ENCODE measurements at places on chromosomes 16 and 17.
A peak's percentile ranks its signal among the peaks of the same experiment; 100 is the strongest.

DNA sequence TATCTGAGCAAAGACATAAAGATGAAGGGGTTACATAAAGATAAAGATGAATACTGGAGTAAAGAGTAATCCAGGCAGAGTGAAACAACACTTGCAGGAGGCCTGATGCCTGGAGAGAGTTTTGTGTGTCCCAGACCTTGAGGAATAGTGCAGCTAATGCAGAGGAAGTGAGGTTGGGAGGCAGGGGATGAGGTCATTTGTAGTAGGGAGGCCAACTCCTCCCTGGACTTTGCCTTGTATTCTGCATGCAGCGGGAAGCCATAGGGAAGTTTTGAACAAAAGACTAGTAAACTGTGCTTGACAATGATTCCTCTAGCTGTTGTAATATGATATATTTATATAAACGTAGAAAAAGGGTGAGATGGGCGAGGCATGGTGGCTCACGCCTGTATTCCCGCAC, 356.6 kb downstream of the KCNJ2 start:
- DNase-seq = no peak

DNA sequence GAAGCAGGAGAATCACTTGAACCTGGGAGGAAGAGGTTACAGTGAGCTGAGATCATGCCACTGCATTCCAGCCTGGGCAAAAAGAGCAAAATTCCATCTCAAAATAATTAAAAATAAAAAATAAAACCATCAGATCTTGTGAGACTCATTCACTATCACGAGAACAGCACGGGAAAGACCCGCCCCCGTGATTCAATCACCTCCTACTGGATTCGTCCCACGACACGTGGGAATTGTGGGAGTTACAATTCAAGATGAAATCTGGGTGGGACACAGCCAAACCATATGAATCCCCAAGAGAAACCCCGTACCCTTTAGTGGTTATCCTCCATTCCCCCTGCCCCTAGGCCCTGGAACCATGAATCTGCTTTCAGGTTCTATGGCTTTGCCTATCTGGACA, 15.4 kb upstream of the MGAT5B start:
- no peak for DNase-seq

DNA sequence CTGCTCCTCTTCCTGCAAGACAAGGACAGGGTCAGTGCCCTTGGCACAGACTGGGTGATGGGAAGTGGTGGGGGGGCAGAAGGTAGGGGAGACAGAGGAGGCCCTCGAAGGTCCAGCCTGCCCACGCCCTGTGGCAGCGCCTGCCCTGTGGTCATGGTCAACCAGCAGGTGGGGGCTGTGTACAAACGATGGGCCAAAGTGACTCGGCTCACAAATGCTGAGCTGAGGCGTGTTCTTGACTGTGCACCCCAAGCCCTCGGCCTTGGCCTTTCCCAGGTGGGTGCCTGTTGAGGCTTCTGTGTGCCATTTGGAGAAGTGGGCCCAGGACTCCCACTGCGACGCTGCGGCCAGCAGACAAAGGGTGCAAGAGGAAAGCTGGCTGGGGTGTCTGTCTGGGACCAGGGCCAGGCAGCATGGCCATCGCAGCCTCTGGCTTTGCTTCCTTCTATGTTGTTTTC, 22.6 kb downstream of the MXRA7 start:
- no peak for DNase-seq

DNA sequence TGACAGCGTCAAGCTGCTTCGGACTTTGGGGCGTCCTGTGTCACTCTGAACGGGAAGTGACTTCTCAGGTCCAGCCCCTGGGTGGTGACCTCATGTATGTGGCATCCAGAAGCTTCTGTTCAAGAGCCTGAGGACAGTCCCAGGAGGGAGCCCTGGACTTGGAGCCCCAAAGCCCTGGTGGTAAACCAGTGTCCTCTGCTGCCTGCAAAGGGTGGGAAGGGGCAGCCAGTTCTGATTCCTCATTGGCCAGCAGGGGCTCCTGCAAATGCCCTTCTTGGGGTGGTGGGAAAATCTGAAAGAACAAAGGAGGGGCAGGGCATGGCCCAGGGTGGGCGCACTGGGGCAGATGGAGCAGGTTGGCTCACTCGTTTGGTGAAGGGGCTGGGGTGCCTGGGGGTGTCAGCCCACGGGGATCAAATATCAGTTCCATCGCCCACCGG, 1.6 kb downstream of the OSGIN1 start:
- DNase-seq = peak; percentile 37

DNA sequence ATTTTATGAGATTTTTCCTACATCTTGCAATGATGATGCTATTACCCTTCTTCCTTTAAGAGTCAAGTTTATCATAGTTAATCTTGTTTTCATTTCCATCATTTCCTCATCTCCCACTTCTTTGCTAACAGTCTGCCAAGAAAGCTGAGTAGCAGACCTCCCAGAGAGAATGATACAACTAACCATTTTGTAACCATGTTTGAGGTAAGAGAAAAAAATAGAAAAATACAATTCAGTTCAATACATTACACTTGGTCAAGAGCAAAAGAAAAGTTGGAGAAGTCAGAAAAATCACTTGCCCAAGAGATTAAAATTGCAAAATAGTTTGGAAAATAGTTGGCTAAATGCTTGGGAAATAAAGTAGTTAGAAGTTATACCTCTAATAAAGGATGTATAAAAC, 154.4 kb downstream of the ABCA8 start:
- DNase-seq = no peak

DNA sequence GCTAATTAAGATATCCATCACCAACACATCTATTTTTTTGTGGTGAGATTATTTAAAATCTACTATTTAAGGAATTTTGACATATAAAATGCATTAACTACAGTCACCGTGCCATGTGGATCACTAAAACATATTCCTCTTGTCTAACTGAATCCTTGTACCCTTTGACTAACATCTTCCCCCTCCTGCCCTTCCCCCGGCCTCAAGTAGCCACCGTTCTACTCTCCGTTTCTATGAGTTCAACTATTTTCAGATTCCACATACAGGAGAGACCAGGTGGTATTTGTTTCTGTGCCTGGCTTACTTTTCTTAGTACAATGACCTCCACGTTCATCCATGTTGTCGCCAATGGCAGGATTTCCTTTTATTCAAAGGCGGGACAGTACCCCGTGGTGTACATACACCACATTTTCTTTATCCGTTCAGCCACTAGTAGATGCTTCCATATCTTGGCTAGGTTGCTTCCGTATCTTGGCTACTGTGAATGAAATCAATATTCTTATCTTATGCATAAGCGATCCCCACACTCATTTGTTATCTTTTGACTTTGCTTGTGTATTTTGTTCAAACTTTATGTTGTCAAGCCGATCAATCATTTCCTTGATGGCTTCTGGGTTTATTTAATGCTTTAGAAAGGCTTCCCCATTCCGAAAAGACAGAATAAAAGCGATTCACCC, 134.7 kb downstream of the KCNJ12 start:
- no peak for DNase-seq

GRCh38 chr17:77471984-77472461, 331.3 kb downstream of the SEC14L1 start:
- DNase-seq = peak; percentile 30

DNA sequence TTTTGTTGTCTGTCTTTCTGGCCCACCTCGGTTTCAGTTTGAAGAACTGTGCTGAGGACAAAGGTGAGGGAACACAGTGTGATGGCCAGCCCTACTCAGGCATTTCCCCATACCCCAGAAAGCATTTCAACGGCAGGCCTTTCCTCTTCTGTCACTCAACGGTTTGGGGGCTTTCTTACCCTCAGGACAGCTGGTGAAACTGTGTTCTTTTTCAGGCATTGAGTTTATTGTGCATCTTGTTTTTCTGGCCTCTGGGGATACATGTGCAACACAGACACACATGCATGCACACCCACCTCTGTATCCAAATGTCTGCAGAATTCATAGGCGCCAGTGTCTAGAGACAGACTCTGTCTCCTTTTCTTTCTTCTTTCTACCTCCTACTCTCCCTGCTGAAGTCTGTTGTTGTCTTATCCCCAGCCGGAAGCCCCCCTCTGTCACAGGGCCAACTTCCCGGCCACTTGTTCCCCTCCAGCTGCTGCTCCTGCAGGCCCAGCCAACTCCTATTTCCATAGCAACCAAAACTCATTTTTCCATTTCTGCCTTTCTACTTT, 17.0 kb downstream of the CHD9 start:
- DNase-seq = no peak

DNA sequence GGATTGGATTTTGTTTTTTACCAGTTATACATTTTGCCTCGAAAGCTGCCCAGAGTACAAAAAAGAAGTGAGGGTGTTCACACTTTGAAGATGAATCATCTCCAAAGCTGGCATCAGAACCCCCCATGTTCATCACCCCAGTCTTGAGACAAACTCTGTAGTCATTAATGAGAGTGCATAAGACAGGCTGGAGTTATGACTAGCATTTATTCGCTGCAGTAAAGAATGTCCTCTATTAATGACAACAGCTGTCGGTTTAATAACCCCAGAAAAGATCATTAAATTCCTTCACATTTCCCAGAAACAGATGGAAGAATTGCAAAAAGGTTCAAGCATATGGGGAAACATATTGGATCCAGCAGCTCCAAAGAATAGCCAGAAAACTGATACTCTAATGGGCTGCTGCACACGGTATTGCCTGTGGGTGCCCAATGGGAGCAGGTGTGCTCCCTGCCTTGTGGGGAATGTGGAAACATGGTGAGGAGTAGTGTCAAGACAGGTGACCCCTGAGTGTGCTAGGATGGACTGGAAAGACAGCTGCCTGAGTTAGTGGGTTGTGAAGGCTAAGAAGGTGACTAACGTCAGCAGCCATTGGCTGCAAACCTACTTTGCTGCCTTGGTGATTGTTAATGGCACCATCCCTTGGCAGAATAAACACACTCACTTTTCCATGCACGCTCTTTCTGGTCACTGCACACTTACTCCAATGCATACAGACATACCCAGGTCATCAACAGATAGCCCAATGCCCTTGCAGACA, 81.9 kb downstream of the AIPL1 start:
- no peak for DNase-seq

DNA sequence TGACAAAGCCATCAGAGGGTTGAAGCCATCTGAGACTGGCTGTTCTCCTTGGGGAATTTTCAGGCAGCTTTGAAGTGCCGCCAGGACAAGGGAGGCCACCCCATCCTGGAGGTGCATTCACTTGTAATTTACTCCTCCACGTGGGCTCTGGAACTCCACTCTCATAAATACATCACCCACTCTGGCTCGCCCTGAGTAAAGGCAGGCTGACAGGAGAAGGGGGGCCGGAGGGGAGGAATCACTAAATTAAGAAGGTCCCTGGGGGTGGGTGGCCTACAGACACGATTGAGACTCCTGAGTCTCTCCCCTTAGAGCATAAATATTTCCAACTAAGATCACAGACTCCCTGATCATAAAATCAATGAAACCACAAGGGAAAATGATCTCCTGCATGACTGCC, 56.3 kb upstream of the HNF1B start:
- DNase-seq = peak; percentile 73

- DNase-seq = no peak
These were observed 23.8 kb downstream of the AKAP1 start for GRCh38 chr17:57108671-57109392.

- DNase-seq = no peak
These were observed 11.4 kb downstream of the NT5M start for GRCh38 chr17:17314501-17315071.

GRCh38 chr17:7909089-7909488, 7.0 kb downstream of the RNF227 start:
- no peak for DNase-seq

DNA sequence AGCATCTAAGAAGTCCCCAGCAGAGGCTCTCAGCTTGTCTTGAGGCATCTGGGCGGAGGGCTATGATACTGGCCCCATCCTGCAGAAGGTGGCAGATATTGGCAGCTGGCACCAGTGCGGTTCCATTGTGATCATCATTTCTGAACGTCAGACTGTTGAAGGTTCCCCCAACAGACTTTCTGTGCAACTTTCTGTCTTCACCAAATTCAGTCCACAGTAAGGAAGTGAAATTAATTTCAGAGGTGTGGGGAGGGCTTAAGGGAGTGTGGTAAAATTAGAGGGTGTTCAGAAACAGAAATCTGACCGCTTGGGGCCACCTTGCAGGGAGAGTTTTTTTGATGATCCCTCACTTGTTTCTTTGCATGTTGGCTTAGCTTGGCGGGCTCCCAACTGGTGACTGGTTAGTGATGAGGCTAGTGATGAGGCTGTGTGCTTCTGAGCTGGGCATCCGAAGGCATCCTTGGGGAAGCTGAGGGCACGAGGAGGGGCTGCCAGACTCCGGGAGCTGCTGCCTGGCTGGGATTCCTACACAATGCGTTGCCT, at the start of gene CIITA:
Gene CIITA (plus strand): TSS at position 404 of the 543 bp plus-strand sequence. CDS start 129 bp downstream, at position 533.
- DNase-seq = peak; percentile 76

- DNase-seq = peak; percentile 93
These were observed 22.1 kb downstream of the FCSK start for GRCh38 chr16:70476272-70477020.

DNA sequence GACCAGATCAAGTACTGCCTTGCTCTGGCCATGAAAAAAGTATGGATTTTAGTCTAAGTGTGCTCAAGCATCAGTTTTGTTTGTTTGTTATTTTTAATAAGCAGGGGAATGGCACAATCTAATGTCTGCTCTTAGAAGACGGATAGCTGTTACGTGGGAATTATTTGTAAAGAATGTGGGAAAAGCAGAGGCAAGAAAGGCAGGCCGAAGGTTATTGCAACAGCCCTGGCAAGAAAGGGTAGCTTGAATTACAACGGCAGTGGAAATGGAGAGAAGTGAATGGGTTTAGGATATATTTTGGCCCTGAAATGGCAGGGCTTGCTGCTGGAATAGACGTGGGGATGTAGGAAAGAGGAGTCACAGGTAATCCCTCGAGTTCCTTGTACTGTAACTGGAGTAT, 987 bp upstream of the HASPIN start:
- peak; percentile 10 for DNase-seq

All from renal cortical epithelial cell (primary cell).